ENCODE measurements at places on chromosomes 7 and 10.

DNA sequence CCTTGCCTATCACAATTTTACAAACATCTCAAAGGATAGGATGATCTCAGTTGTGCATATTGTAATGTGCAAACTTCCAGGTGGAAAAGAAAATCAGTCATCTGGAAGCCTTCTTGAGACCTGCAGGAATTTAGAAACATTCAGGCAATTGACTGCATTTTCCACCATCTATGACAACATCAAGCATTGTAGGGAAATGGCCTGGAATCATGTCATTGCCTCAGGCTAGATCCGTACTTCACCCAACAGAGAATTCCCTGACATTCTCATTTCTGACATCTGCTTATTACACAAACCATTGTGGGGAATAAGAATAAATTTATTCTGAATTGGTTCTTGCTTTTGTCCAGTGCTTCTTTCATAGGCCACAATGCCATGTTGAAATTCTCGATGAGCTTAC lies 124.9 kb upstream of the NPVF start:
- DNase-seq: no peak

- no peak for DNase-seq
Observed at GRCh38 chr10:5527332-5528200, 2.8 kb downstream of the CALML3 start.

GRCh38 chr10:52394246-52394645 lies 80.2 kb downstream of the DKK1 start:
- DNase-seq: no peak

DNA sequence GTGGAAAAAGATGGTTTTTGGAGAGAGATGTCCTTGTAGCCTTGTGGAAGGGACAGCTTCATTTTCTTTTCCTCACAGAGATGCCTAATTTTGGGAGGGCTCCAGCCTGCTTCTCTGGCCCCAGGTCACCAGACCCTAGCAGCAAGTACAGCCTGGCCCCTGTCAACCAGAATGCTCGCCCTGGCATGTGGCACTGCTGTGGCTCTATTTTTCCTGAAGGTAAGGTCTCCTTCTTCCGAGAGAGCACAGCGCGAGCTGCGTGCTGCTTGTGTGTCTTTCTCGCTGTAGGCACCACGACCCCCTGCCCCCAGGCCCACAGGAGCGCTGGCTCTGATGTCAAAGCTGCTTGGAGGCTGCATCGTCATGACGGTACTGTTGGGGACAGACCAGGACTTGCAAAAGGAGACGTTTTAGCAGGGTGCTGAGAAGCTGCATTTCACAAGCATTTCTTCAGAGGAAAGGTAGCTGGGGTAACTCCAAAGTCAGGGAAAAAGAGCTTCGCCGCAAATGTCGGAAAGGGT lies 58.7 kb downstream of the CLEC2L start:
- no peak for DNase-seq

- DNase-seq: no peak
Observed at GRCh38 chr10:49082766-49083165, 32.6 kb downstream of the VSTM4 start.

DNA sequence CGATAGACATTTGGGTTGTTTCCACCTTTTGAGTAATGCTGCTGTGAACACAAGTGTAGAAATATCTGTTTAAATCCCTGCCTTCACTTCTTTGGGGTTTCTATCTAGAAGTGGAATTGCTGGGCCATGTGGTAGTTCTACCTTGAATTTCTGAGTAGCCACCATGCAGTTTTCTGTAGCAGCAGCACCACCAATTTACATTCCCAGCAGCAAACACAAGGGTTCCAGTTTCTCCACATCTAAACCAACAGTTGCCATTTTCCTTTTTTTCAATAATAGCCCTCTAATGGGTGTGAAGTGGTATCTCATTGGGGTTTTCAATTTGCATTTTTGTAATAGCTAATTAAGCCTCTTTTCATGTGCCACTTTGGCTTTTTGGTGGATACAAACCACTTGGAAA lies 209.8 kb downstream of the CCDC3 start:
- DNase-seq: no peak
